ENCODE measurements at places on chromosomes 16 and 17. TPM values are rescaled to one million over a fixed set of nuclear protein-coding genes. Genes with fewer than 3 reads are reported as not detected.

DNA sequence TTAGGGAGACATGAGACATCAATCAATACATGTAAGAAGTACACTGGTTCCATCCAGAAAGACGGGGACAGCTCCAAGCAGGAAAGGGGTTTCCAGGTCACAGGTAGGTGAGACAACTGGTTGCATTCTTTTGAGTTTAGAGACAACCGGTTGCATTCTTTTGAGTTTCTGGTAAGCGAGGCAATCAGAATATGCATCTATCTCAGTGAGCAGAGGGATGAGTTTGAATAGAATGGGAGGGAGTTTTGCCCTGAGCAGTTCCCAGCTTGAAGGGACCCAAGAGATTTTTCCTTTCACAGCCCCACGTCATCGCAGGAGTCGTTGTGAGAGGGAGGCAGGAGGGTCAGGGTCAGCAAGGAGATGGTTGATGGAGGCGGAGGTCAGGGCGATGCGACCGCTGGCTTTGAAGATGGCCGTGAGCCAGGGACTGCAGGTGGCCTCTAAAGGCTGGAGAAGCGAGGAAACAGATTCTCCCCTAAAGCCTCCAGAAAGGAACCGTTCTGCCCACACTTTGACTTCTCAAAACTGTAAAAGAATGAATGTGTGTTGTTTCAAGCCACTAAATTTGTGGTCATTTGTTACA lies 36.5 kb downstream of the IRF8 start:
- no peak for DNase-seq

DNA sequence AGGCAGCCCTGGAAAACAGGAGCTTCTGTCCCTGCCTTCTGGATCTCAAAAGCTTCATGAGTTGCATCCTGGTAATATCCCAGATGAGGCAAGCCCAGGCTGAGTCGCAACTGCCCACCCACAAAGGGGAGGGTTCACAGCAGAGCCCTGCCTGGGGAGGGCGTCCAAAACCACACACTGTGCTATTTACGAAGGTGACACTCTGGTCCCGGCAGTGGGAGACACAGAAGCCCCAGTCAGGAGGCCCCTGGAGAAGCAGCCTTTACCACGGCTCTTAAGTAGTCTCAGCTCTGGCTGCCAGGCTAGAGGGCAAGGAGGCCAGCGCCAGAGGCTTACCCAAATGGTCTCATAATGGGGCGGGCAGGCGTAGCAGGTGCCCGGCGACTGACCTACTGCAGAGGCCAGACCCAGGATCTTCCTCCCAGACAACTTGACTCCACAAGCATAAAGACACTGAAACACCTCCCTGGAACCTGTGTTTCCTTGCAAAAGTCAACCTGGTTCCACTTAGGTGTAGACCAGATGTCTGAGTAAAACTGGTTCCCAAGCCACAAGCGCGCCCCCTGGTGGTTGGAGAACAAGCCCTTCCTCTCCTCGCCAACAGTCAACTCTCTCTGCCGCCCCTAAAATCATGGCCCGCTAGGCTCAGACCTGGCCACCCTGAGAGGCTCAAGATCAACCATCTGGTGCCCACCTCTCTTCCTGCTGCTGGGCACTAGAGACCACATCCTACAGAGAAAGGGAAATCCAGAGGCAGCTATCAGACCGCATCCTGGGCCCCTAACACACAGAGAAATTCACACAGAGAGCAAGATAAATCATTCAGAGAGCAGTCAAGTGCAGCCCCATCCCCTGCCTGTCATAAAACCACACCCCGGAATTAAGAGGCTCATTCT lies 5.2 kb downstream of the AXIN2 start:
- no peak for DNase-seq

DNA sequence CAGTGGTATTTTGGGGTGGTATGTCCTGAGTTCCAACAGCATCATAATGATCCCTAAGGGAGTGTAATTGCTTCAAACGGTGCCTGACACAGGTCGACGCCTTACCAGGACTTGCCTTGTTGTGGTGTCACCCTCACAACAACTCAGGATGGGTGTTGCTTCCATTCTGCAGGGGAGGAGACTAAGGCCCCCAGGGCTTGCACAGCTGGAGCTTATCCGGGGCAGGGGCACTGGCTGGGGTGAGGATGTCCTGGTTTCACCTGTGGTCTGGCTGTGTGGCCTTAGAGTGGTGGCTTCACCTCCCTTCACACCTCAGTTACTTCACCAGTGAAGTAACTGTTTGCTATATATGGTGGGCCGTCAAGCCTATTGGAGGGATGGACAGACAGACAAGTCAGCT lies 23.3 kb downstream of the LLGL2 start:
- no peak for DNase-seq

DNA sequence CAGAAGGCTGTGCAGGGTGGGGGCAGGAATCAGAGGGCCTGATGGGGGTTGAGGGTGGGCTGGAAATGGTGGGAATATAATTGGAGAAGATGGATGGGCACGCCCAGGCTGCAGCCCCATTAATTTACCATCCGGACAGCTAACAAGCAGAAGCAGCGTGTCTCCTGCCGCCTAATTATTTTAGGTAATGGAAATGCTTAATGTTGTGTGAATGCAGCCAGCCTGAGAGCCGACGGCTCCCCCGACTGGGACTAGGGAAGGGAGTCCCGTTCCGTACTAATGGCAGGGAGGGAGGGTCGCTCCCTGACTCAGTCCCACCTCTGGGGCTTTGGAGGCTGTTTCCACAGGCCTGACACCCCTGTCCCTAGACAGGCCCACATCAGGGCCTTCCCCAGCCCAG lies 4.7 kb upstream of the OVCA2 start:
- DNase-seq: no peak

- no peak for DNase-seq
Observed at GRCh38 chr17:31269036-31269577, 27.9 kb downstream of the OMG start.

GRCh38 chr17:44350733-44351226 lies 5.7 kb downstream of the GRN start:
- DNase-seq: no peak

TOB1 gene
- polyA plus RNA-seq: 16.1 TPM

DNA sequence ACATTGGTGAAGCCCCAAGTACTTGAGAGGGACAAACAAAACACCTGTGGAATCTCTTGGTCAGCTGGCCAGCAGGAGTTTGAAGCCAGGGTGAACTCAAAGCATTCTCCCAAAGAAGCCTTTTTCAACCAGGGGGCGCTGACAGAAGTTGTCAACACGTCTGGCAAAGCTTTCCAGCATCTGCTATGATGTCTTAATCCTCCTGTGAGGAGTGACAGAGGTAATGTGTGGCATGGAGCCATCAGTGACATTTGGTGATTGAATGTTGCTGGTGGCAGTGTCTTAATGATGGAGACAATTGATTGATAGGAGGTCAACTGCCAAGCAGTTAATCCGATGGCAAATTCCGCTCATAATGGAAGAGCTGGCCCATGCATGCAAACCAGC lies 257.6 kb upstream of the HSBP1 start:
- DNase-seq: no peak

DNA sequence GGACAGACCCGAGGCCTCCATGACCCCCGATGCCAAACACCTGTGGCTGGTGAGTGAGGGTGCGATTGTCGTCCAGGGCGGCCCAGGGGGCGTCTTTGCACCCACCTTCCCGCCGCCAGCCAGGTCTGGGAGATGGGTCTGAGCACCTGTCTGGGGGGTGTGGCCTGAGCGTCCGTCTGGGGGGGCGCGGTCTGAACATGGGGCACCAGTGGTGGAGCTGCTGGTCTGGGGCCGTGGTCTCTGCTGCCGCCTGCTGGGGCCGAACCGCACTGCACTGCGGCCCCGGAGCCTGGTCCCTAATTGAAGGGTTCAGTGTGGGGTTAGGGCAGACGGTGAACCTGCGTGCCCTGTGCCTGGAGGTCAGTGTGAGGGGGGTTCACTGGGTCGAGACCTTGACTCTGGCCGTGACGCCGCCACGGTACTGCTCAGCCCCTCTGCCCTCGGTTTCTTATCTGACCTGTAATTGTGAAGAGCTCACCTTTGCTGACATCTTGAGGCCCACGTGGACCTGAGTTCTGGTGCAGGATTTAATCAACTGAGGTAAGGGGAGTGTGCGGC lies 12.6 kb upstream of the TCF25 start:
- DNase-seq: no peak

SMIM5 gene
- not detected for polyA plus RNA-seq

TPSG1 gene
- not detected for polyA plus RNA-seq

HOXB5 gene
- polyA plus RNA-seq: not detected

FGF11 gene
- polyA plus RNA-seq: 0.50 TPM

DNA sequence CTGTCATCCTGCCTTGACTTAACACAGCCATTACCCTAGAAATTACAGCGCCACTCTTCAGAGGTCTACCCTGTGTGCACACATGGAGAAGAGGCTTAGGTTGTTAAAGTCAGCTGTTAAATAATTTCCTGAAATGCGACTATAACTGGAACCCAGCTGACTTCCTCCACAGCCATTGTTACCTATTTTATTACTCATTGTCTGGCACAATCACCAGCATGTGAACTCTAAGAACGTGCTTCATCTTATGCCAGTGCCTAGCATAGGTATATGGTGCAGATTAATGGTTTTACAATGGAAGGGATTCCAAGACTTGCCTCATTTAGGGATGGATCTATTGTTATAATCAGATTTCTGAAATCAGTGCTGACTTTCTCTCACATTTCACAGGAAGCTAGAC lies 11.9 kb downstream of the RDM1 start:
- DNase-seq: no peak

DNA sequence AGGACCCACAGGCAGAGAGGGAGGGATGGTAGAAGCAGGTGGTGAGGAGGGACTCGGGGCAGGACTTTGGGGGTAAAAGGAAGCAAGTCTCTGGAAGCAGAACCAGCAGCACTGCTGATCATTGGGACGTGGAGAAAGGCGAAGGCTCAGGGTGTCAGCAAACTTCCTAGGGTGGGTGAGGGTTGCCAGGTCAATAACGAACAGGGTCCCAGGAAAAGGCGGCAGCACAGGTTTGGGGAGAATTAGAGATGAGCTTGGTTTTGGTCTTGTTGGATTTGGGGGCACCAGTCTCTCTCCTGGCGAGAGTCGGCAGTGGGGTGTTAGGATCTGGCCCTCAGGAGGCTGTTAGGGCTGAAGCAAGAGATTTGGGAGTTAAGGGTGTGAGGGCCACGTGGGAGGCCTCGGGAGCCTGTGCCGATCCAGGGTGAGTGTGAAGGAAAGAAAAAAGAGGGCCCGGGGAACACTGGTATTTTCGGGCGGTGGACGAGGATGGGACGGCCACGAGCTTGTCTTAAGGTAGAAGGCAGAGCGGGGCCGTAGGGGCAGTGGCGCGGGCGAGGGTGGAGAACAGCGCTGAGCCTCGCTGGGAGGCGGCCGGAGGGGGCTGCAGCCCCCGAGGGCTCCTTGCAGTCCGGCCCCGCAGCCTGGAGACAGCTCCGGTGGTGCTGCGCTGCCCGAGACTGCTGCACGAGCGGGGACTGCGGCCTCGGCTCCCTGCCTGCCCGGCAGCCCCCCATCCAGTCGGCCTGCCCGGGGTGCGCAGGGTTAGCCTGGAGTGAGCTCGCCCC lies 765 bp upstream of the ADORA2B start:
- DNase-seq: no peak

TPSD1 gene
- polyA plus RNA-seq: not detected

- DNase-seq: no peak
Observed at GRCh38 chr17:29342158-29342765, 47.9 kb upstream of the TAOK1 start.

GRCh38 chr17:81018044-81018802 lies 16.7 kb upstream of the BAIAP2 start:
- DNase-seq: no peak

GRCh38 chr17:10789694-10790271 lies 14.1 kb downstream of the TMEM238L start:
- no peak for DNase-seq

GRCh38 chr17:50594128-50594823 lies 33.8 kb downstream of the CACNA1G start:
- DNase-seq: no peak

DNA sequence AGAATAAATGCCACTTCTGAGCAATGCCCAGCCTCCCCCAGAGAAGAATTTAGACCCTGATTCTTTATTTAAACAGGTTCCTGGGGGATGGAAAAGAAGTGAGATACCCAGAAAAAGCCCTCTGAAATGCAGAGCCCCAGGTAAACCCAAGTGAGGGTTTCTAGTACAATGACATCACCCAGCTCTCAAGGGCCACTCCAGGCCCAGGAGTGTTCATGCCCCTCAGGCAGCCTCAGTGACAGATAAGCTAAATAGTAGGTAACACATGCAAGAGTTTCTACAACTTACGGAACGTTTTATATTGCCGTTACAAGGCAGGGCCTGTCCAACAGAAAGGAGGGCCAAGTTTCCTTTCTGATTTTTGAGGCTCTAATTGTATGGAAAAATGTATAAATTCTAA lies 683.7 kb upstream of the SALL1 start:
- no peak for DNase-seq

GRCh38 chr17:10051112-10051511 lies 146.0 kb upstream of the RCVRN start:
- no peak for DNase-seq

DNA sequence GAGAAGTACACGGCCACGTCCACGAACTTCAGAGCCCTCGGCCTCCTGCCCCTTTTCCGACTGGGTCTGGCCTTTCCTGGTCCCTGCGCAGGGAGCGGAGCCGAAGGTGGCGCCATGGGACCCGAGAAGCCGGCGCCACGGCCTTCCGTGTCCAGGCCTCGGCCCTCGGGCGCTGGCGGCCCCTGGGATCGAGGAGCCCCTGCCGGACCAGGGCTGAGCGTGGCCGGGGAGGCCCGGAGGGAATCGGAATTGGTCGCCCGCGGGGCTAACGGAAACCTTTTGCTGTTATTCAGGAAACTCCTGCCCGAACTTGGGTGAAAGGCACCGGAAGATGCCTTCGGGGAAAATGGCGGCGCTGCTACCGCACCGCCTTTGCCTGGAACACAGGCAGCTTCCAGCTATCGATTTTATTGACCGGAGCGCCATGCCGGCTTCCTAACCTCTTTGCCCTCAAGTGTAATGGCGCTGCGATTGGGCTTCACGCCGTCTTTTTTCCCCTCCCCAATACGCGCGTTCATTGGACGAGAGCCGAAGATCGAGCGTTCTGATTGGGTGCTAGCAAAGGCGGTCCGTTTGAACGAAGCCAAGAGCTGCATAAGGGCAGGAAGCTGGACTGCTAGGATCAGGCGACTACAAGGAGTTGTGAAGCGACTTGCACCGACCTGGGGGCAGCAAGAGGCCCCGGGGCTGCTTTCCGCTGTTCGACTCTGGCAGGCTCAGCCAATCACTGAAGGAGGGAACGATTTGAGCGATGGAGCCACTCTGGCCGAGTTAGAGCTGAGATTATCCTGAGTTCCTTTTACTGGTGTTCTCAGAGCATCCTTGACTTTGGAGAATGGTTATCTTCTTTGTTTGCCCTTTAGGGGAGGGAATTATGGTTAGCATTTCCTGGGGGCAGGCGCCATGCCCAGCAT lies at the start of gene ZNF689:
Gene ZNF689 (minus strand): TSS at position 464 of the 914 bp plus-strand sequence. CDS start 348 bp downstream, at position 116.
- DNase-seq: peak; percentile 82

GRCh38 chr17:17933775-17934174 lies 38.4 kb downstream of the TOM1L2 start:
- no peak for DNase-seq

Data from BJ (cell line).